NCI-H187 treated with DMSO at 0.1 percent for 48 hours (cell line): ENCODE measurements at places on chromosomes 6 and 20.

GRCh38 chr6:137845460-137845859, 21.6 kb upstream of the TNFAIP3 start:
- no peak for DNase-seq

- DNase-seq = no peak
Observed at GRCh38 chr20:43375591-43375990, 82.1 kb upstream of the SRSF6 start.

GRCh38 chr20:37990571-37991151, 42.6 kb downstream of the TTI1 start:
- DNase-seq = no peak

DNA sequence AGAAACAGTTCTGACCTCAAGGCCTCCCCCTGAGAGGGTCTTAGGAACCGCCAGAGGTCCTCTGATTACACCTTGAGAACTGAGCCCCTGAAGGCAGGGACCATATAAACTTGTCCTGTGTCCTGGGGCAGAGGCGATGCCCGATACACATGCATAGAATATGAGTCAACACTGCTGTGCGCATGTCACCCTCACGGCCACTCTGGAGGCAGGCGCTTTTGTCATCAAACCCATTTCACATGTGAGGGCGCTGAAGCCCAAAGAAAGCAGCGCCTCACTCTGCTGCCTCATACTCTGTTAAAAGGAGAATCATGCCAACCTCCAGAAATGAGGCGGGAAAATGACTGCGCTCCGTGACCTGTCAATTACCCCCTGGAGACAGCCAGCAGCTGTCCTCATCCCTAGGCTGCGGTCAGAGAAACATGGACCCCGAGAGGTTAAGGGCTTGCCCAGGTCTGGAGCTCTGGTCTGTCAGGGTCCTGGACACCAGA, 158.3 kb downstream of the GRM4 start:
- DNase-seq = no peak

- DNase-seq = no peak
Observed at GRCh38 chr6:159151266-159151855, 17.8 kb upstream of the FNDC1 start.
